SW480 (cell line): ENCODE measurements at places on chromosomes 5 and 9.
A peak's percentile ranks its signal among the peaks of the same experiment; 100 is the strongest.

DNA sequence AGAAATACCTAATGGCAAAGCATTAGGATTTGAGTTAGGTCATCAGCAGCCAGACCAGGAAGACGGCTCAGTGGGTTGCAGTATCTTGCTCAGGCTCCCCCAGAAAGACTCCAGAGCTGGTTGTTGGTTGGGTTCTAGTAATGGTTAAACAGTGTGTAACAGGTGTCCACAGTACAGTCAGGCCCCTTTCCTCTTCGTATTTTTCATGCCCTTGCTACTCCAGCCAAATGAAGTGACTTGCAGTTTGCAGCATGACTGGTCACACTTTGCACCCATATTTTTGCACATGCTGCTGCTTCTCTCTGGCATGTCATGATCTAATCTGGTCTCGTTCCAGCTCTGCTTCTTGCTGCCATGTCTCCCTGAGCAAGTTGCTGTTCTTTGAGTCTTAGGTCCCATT lies 60.6 kb upstream of the TRPC7 start:
- DNase-seq = no peak

DNA sequence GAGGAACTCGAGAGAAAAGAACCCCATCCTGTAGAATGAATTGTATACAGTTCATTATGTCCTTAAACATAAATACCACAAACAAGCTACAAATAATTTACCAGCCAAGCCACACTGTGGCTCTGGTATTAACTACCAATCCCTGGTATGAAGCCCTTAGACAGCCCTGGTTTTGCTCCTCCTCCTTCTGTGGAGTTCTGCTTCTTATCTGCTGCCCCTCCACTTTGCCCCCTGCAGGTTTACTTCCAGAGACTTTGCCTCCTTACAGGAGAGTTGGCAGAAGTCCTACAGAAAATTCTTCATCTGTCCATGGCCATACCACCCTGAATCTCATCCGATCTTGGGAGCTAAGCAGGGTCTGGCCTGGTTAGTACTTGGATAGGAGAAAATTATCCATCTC lies 219.8 kb downstream of the ACTL7B start:
- DNase-seq = peak; percentile 34

DNA sequence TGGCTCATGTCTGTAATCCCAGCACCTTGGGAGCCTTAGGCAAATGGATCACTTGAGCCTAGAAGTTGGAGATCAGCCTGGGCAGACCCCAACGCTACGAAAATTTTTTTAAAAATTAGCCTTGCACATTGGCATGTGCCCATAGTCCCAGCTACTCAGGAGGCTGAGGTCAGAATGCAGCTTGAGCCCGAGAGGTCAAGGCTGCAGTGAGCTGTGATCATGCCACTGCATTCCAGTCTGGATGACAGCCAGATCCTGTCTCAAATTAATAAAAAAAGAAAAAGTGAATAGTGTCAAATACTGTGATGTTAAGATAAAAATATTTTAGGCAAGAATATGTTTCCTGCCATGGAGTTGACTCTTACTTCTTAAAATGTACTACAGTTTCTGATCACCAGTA lies 5.3 kb downstream of the FBN2 start:
- DNase-seq = no peak

GRCh38 chr9:133545494-133546286 lies 11.2 kb downstream of the ADAMTSL2 start:
- no peak for DNase-seq

DNA sequence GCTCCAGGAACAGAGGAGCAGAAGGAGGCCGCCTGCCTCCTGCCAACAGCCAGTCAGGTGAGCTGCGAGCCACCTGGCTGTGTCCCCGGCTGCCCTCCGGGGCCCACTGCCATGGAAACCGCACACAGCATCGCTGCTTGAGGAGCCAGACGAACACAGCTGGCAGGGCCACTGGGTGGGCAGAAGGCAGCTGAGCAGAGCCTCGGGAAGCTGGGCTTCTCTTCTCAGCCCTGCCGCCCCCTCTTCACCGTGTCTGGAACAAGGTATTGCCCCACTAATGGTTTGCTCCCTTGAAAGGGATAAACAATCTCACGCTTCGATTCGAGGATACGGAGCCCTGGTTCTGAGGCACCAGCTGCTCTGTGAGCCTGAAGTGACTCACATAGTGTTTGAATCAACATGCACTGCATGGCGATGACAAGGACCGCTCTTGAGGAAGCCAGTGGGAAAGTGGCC lies 63.7 kb upstream of the RUFY1 start:
- no peak for DNase-seq

DNA sequence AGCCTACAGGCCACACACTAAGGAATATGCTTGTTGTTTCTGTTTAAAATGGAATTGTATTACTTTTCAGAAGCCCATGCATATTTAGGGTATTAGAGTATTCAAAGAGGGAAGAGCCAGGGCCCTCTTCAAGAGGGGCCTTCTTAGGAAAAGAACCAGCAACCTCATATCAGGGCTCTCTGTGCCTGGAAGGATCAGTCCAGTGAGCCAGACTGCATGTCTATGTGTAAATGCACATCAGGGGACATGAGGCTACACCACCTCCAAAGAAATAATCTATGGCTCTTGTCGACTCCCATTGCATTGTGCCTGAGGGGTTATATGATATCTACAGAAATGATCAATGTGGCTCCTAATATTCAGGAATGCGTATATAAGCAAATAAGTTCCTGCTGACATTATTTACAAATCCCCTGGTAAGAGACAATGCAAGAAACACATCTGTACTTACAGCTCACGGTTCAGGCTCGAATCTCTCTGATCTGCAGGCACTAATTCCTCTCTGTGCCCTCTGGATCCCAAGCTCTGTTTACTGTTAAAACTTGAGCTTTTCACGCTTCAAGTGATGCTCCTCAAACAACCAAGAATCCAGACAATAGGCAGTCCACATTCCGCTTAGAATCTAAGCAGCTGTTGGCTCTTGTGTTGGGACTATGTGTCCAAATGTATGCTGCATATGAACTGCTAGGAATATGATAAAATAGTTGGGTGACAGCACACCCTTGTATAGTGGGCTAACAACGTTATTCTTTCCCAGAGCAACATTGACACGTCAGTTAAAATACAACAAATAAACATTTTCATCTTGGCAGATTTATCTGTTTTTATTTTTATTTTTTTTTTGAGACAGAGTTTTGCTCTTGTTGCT lies 150.2 kb upstream of the KLF9 start:
- no peak for DNase-seq

DNA sequence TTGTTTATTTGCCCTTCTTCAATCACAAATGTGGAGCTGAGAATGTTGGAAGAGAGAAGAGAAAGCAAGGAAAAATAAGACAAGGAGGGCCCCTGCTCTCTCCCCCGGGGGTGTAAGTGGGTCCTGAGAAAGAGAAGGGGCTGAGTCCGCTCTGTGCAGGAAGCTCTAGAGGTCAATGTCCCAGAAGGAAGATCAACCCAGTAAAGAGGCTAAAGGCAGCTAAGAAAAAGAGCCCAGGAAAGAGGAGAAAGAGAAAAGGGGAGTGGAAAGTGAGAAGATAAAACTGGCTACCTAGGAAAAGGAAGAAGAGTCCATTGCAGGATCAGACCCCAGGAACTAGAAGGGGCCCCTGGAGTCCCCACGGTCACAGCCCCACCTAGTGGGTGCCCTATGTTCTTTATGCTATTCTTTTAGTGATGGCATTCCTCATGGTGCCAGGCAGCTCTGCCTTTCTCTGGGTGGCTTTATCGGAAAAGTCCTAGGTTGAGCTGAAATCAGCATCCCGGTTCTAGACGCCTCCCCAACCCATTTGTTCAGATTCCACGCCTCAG lies 583.4 kb downstream of the ACTL7B start:
- DNase-seq = peak; percentile 75

GRCh38 chr9:93204470-93205043 lies 20.6 kb downstream of the WNK2 start:
- no peak for DNase-seq

- DNase-seq = no peak
Observed at GRCh38 chr5:149665416-149666175, 64.5 kb upstream of the PPARGC1B start.

- no peak for DNase-seq
Observed at GRCh38 chr5:124707520-124707919, 38.9 kb downstream of the ZNF608 start.

DNA sequence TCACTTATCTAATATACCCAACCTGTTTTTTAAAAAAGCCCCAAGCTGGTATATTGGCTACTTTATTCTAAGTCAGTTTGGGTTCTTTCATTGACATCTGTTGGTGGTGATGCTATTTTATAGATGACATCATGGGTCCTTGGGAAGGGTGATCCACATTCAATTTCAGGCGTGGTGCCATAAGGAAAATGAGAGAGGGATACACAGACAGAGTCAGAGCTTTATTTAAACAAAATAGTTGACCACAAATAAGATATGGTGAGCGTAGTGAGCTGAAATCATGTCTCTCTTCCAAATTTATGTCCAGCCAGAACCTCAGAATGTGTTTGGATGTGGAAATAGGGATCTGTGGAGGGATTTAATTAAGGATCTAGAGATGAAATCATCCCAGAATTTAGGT lies 302.4 kb downstream of the MAT2B start:
- DNase-seq = no peak

GRCh38 chr5:87282269-87282668 lies 14.6 kb downstream of the RASA1 start:
- DNase-seq = no peak

DNA sequence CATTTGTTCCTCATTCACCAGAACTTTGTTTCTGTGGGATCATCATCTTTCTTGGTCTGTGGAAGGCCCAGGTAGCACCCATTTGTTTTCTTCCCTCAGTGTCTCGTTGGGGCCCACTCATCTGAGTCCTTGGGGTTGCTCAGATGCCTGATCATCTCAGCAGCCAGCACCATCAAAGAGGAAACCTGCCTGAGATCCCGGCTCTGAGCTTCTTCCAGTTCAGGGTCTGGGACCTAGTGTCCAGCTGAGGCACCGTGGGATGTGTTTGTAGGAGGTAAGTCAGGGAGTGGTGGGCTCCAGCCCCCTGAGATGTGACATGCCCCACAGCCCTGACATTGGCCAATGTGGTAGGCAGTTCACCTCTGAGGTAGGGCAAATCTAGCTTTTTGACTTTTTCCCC lies 9.4 kb upstream of the CD180 start:
- no peak for DNase-seq

- DNase-seq = no peak
Observed at GRCh38 chr9:137006116-137007003, 10.0 kb upstream of the CLIC3 start.

- no peak for DNase-seq
Observed at GRCh38 chr5:14218897-14219573, 75.9 kb downstream of the TRIO start.

- DNase-seq = peak; percentile 49
Observed at GRCh38 chr9:5375091-5375490, 35.4 kb upstream of the RLN1 start.

DNA sequence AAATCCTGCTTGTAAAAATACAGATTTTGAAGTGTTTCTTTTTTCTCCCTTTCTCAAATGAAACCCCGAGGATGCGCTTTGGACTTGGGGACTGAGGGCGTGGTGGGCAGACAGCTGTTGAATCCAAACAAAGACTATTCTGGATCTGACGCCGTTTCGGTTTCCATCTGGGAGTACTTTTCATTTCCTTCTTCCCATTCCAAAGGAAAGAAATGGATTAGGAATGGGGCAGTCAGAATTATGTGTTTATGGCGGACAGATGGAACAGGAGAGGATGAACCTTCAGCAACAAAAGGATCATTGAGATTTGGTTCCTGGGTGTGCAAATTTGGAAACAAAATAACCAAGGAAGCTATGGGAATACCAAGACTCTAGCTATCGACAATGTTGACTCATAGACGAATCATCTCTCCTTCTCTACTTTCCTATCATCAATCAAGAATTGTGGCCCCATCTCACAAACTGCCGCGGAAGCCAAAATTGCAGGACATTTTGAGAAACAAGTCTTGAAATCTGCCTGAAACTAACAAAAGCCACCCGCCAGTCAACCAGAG lies 300.6 kb downstream of the PARP8 start:
- no peak for DNase-seq

DNA sequence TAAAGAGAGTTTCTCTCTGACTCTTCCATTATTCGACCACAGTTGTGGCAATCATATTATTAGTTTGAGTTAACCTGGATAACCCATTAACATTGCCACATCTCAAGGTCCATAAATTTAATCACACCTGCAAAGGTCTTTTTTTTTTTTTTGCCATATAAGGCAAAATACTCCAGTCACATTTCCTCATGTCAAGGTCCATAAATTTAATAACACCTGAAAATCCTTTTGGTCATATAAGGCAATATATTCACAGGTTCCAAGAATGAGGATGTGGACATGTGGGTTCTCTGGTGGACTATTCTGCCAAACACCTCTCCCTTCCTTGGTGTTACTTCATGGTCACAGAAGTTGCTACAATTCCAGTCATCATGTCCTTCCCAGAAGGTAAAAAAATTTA lies 213.5 kb upstream of the COX7C start:
- no peak for DNase-seq

DNA sequence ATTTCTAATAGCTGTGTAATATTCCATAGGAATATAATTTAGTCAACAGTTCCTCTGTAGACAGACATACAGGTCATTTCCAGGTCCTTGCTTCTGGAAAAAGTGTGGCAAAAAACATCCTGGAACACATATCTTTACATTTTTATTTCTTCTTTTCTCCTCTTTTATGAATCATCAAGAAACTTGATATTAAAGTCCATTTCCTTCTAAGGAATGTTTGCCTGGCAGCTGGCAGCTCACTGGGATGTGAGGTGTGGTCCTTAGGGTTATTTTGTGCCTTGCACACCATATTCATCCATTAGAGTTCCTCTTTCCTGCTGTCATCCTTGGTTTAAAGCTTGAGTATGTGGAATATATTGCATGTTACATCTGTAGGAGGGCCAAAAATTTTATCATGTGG lies 122.0 kb downstream of the GALNT10 start:
- no peak for DNase-seq

GRCh38 chr5:34474573-34475021 lies 181.5 kb upstream of the RAI14 start:
- DNase-seq = peak; percentile 39

GRCh38 chr9:431701-432100 lies 217.0 kb downstream of the DOCK8 start:
- no peak for DNase-seq

DNA sequence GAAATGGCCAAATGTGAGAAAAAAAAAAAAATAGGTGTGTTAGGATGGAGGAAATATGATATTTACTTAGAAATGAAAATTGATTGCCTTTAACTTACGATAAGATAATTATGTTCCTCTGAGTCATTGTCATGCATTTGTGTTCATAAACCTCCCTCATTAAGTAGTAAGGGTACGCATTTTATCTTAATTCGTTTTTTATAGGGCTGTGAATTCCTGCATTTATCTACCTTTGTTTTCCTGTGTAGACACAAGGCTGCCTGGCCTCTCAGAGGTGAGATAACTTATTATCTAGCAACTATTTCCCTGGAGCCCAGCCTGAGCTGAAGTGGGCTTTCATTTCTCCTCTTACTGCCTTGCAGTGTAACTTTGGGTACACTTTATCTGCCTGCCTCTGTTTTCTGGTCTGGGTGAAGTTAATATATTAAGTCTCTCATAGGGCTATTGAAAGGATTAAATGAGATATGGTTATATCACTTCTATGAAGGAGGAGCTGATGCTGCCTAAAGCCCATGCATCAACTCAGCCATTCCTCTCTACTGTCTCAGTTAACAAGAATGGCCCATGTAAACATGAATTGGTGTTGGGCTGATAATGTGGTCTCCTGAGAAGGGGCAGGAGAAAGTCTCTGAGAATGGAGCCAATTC lies 103.8 kb upstream of the KLF4 start:
- DNase-seq = no peak

- no peak for DNase-seq
Observed at GRCh38 chr5:58317808-58318207, 142.1 kb downstream of the PLK2 start.

- peak; percentile 71 for DNase-seq
Observed at GRCh38 chr9:122158202-122158601, 1.4 kb downstream of the NDUFA8 start.
